Stimulated activated naive CD8-positive, alpha-beta T cell treated with anti-CD3 and anti-CD28 coated beads, Interleukin-15, Interleukin-2, amounts not matched to agents 100 U/mL and 50 U/mL, for 24 hours (primary cell): ENCODE measurements at places on chromosomes 4 and X.

DNA sequence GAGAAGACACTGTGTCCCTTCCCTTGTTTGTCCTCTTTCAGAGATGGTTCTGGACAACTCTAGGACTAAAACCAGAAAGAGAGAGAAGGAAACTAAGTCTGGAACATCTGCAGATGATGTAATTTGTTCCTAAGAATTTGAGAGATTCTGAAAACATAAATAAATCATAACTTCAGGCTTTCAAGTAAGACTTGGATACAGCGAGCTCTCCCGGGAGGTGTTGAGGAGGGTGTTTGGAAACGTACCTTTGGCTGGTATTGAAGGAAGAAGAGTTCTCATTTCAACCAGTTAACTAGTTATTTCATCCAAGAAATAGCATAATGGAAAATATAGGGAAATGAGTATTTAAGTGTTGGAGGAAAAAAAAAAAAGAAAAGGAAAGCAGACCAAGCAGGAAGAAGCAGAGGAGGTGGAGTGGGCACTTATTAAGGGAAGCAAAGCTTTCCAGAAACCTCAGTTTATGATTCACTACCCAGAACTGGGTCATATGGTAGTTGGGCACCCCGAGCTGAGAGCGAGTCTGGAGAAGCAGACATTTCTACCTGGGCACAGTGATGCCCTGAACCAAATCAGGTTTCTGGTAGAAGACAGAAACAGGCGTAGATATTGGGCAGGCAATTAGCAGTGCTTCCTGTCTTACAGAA lies 26.9 kb downstream of the CCNG2 start:
- no peak for DNase-seq

DNA sequence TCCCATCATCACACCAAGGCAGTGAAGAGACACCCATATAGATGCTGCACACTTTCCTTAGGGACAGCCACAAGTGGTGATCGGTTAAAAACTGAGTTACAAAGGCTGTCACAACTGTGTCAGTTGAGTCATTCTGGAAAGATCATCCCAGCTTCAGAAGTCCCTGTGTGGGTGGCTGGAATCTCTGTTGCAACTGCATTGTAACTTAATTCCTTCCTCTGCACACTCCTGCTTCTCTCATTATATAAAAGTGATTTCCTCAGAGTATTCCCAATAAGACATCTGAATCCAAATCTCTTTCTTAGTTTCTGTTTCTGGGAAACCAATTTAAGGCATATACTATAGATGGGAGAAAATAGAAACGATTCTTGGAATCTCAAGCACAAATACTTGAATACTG lies 88.1 kb downstream of the FSTL5 start:
- no peak for DNase-seq

GRCh38 chr4:79185526-79186045 lies 140.3 kb downstream of the NAA11 start:
- DNase-seq = no peak

GRCh38 chr4:68630371-68630770 lies 40.1 kb downstream of the UGT2B15 start:
- DNase-seq = no peak

DNA sequence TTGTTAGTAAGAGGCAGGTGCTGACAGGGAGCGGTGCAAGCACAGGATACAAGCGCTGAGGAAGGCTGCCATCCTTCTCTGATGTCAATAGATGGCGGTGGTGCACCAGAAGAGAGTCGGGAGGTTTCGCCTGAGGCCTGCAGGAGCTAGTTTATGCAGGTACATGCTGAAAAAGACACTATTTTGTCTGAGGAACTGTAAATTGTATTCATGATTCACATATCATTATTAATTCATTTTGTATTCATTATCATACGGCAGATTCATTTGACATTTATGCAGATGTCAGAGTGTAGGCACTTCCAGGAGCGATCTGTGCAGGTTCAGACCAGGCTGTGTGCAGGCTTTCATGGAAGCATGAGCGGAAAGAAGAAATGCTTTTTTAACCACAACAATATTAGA lies 824.0 kb downstream of the STIM2 start:
- peak; percentile 17 for DNase-seq

DNA sequence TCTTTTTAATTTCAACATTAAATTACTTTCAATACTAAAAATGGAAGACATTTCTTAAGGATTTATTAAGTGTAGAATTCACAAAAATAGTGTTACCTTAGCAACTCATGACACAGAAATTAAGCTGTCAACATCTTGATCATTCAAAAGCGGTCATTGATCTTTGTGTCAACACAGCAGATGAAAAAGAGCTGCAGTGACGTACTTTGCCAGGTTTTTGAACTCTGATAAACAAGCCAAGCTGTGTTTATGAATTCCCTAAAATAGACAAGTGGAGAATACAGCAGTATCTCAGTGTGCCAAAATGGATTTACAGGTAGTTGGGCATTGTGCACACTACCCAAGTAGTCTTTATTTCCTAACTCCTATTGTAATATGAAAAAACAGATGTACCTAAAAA lies 1141.8 kb upstream of the PCDH7 start:
- DNase-seq = no peak

DNA sequence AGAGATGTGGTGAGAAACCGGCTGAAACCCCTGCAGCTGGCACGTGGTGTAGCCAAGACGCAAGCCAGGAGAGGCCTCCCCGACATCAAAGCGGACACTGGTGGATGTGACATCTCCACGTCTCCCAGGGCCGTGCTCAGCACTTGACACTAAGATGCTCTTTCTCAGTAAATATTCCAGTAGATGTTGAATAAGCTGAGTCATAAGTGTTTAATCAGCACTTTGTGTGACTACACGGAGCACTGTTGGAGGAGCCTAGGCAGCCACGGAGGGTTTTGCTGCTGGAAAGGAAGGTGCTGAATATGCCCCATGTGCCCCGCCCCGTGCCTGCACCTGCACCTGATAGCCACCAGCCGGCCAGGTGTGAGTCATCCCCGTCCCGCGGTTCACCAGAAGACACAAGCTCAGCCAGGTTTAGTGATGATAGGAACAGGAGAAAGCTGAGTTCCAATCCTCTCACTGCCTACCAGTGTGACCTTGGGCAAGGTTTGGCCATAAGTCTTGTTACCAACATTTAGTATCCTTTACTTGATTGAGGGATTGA lies 29.0 kb upstream of the C4orf50 start:
- no peak for DNase-seq

DNA sequence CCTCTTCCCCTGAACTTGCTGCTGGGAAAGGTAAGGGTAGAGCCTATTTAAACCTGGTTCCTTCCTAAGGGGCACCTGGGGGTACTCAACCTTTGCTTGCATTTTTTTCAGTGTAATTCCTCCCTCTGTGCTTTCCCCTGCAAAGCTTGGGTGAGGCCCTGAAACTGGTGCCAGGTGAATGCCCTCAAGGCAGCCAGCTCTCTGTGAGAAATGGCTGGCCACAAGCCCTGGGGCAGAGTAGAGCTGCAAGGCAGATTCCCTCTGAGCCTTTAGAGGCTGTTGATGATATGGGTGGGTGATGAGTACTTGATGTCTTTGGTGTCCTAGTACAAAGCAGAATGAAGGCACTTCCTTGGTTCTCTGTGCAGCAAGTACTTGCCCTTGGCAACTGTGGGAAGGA lies 125.4 kb upstream of the DGKK start:
- DNase-seq = no peak

GRCh38 chr4:76308548-76308947 lies 2.0 kb downstream of the STBD1 start:
- DNase-seq = no peak

DNA sequence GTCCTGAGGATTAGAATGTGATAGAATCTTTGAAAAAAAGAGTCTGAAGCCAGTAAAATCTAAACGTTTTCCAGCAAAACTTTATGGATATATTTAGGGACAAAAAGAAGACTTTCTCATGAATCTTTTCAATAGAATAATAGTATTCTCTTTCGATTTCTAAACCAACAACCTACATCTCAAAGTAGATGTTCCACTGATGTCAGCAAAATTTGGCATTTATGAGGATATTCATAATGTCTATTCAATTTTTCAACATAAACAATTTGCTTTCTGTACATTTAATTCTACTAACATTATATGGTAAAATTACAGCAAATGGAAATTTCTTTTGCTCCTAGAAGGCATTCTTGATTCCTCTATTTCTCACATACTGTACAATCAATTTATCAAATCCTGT lies 886.5 kb downstream of the CENPC start:
- no peak for DNase-seq

DNA sequence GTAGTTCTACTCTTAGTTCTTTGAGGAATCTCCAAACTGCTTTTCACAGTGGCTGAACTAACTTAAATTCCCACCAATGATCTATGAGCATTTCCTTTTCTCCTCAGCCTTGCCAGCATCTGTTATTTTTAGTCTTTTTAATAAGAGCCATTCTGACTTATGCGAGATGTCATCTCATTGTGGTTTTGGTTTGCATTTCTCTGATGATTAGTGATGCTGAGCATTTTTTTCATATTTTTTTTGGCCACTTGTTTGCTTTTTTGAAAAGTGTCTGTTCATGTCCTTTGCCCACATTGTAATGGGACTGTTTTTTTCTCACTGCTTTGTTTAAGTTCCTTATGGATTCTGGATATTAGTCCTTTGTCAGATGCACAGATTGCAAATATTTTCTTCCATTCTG lies 21.5 kb upstream of the PHKA1 start:
- no peak for DNase-seq

GRCh38 chr4:159944477-159944876 lies 841.6 kb downstream of the RAPGEF2 start:
- DNase-seq = no peak

DNA sequence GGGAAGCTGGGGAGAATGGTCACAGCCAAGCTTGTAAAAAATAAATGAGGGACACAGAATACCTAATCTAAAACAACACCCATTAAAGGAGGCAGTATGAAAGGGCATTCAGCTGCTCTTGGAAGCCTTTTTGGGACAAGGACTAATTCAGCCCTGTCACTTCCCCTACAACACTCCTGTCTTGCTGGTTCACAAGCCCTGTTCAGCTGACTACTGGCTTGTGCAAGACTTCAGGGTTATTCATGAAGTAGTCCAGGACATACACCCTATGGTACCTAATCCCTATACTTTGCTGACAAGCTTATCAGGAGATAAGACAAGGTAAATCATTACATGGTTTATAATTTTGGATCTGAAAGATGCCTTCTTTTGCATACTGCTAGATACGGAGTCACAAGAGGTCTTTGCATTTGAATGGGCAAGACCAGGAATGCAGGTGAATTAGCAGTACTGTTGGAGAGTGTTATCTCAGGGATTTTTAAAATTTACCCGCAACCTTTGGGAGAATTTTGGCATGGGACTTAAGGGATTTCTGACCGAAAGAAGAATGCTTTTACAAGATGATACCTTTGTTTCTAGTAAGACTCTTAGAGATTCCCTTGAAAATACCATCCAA lies 103.2 kb upstream of the LANCL3 start:
- no peak for DNase-seq

DNA sequence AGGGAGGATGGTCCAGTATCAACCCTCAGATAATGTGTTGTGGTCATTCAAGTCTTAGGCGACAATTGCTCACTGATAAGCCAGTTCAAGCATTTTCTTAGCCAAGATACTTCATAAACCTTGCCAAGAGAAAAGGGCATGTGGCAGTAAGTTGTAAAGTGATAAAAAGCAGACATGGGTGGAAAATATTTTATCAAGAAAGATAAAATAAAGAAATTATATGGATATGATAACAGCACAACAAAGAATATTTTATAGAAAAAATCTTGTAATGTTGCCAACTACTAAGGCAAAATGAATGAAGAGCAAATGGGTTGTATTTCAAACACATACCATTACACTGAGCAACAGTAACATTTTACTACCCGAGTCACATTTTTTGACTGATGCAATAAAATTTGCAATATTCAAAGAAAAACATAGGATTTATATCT lies 217.4 kb upstream of the PITX2 start:
- no peak for DNase-seq

- no peak for DNase-seq
Observed at GRCh38 chr4:59412739-59413138, 1787.4 kb upstream of the ADGRL3 start.

DNA sequence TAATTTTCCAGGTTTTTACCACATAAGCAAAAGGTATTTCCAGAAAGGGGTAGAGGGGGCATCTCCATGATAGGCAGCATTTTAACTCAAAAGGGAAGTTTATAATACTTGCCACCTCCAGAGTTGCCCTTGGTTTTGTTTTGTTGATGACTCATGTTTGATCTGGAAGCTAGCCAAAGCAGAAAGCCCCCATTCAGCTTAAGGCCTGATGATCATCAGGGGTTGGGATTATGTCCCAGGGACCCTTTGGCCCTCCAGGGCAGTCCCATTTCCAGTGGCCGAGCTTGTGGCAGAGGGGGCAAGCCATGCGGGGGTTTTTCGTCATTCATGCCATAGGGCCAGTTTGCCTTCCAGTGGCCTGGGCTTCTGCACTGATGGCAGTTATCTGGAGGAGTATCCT lies 143.0 kb upstream of the PLAC1 start:
- no peak for DNase-seq

DNA sequence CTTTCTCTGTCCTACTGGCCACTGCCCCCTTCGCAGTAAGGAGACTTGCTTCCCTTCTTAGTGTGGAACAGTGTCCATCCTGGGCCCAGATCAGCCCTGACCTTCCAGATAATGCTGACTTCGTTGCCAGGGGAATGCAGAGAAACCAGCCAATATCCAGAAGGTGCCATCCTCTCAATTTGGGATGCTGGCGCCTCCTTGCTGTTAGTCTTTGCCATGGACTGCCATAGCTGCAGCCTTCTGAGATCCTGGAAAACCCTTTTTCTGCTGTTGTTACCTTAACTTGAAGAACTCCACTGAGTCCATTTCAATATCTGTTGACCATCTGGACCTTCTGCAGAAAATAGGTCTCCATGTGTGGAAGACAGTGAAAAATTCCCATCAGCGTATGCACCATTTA lies 21.8 kb downstream of the RAI2 start:
- no peak for DNase-seq

- DNase-seq = no peak
Observed at GRCh38 chr4:130449741-130450140, 1353.8 kb downstream of the C4orf33 start.

- no peak for DNase-seq
Observed at GRCh38 chr4:25953740-25954139, 39.7 kb downstream of the SMIM20 start.

DNA sequence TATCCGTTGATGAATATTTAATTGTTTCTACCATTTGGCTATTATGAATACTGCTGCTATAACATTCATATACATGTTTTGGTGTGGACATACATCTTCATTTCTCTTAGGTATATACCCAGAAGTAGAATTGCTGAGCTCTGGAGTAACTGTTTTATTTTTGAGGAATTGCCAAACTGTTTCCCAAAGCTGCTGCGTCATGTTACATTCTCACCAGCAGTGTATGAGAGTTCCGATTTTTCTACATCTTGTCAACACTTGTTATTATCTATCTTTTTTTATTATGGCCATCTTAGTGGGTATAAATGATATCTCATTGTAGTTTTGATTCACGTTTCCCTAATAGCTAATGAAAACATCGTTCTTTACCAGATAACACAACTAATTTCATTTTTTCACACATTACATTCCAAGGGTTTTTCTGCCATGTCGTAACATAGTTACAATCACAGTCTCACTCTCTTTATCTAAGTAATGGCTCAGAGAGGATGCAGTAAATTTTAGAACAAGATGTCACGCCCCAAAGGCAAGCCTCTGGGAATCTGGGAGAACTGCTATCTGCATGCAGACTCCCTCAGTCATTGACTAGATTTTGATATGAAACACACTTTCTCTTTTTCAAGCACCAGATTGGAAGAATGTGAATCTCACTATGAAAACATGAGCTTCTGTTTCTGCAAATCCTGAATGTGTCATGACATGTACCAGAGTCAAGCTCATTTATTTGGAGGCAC lies 10.3 kb downstream of the ARHGAP6 start:
- no peak for DNase-seq

- no peak for DNase-seq
Observed at GRCh38 chr4:83082777-83083176, 31.8 kb downstream of the PLAC8 start.
